ENCODE measurements at places on chromosomes 11 and 22.

GRCh38 chr22:44628835-44629234 lies 73.2 kb upstream of the PRR5 start:
- DNase-seq, result no peak

- no peak for DNase-seq
Measured at GRCh38 chr11:12156301-12157140, 46.1 kb downstream of the MICAL2 start.

DNA sequence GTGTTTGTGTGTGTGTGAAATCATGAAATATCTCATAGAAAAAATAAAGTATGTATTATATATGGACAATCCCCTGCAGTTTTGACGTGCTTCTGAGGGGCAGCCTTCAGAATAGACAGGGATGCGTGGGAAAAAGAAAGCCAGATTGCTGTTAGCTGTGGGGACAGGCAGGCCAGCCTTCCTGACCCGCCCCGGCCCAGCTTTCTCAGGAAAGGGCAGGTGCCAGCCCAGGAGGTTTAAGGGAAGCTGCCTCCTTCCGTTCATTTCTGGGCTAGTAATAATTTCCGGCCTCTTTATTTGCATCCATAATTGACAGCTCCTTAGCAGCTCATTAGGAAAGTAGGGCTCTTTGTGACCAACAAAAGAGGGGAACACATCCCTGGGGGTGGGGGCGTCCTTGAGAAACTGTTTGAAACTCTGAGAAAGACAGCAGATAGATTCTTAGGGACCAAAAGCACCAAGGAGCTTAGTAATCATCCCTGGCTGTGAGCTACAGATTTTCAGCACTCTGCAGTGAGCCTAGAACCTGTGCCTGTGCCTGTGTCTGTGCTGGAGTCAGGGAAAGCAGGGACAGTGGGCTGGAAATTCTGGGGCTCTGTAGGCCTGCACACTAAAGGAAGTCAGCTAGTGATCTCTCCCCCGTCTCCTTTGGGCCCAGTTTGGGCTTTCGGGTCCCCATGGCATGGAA lies 632.9 kb upstream of the CADM1 start:
- no peak for DNase-seq

DNA sequence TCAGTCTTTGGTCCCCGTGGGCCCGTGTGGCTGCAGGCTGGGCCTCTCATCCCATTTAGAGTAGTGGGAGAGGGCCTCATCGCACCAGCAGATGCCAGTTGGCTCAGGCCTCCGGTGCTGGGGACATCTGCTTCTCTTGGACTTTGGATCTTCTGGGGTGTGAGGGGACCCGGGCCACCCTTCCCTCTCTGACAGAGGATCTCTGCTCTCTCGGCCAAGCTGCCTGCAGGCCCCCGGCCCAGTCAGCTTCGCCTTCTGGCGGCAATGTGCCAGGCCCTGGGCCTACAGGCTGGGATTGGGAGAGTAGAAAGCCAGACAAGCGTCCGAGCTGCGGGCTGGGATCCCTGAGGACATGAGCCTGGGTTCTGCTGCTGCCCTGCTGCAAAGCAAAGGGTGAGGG lies 15.0 kb upstream of the FGF3 start:
- DNase-seq, result no peak

DNA sequence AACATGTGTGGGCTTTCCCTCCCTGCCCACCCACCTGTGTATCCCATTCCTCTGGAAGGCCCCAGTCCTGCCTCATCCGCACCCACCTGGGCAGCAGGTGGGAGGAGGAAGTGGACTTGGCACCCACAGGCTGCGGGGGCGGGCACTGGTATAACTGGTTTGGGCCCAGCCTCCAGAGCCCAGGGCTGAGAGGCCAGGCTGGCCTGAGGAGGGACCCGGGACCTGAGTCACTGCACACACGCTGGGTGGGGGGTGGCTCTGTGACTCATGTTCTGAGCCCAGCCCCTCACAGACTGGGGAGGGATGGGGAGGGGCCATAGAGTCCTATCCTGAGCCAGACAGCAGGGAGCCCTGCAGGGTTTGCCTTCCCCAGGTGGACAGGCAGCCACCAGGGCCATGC lies 16.7 kb downstream of the PHLDA2 start:
- peak; percentile 83 for DNase-seq

GRCh38 chr22:50081426-50082196 lies 3.6 kb downstream of the MLC1 start:
- no peak for DNase-seq

DNA sequence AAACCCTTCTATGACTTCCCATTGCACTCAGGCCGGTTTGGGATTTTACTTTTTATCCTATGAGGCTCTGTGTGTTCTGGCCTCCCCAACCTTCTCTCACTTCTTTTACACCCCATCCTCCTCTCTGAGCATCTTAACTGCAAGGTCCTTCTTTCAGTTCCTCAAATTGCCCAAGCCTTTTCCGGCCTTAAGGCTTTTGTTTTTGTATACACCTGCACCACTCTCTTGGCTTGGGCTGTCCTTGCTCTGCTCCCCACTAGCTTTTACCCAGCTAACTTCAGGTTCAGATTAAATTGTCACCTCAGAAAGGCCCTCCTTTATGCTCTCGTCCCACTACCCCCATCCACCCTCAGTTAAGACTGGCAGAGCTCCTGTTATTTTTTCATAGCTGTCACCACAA lies 55.5 kb downstream of the FAM83F start:
- DNase-seq, result no peak

GRCh38 chr11:117909611-117910382 lies 19.4 kb downstream of the TMPRSS13 start:
- no peak for DNase-seq

DNA sequence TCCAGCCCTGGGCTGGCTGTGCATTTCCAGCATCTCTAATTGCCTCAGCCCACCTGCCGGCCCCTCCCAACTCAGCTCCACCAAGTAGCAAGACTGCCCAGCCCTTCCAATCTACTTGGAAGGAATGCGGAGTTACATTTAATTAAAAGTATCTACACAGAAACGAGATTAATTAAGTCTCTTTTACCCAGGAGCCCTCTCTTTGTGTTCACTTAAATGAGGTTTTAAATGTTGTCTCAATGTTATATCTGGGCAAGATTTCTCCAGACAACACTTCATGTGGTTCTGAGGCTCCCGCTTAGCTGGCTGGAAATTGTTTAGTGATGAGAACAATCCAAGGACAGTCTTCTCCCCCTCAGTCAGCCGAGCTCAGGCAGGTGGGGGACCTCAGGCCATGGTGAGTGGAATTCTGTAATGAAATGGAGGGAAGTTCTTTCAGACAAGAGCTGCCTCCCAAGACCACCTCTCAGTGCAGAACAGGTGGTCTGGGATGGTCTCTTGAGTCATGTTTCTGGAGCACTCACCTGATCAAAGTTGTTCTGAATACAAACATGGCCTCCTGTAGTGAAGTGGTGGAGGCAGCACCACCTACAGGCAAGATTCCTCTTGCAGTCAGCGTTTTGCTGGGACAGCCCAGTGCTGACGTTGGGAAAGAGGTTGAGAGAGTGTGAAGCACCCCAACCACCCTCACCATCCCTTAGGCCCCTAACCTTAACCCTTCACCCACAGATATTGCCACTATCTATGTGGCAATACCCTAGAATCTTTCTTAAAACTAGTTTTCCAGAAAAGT lies 371.6 kb downstream of the CADM1 start:
- no peak for DNase-seq

GRCh38 chr22:50714631-50715179 lies 23.3 kb upstream of the ACR start:
- DNase-seq, result no peak

All from fibroblast of skin of abdomen (primary cell).